ENCODE measurements at places on chromosomes 11 and 22. TPM values are rescaled to one million over a fixed set of nuclear protein-coding genes. Genes with fewer than 3 reads are reported as not detected.

DNA sequence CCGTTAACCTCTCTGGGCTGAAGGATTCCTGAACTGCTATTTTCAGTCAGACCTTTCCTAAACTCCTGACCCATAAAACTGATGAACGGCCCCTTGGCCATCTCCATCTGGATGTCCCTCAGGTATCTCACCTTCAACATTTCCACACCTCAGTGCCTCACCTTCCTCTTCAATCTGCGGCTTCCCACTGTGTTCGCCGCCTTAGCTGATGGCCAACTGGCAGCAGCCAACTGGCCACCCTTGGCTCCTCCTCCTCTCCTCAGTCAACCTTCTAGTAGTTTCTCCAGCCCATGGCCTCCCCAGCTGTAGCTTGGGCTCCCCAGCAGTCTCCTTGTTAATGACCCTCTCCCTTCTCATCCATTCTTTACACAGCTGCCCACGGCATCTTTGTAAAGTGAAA is 55.0 kb upstream of the PHOX2A start:
- DNase-seq: no peak

- no peak for DNase-seq
Measured at GRCh38 chr11:32034680-32035079, 56.2 kb upstream of the RCN1 start.

GRCh38 chr11:77054084-77054483 is 12.7 kb upstream of the CAPN5 start:
- no peak for DNase-seq

DNA sequence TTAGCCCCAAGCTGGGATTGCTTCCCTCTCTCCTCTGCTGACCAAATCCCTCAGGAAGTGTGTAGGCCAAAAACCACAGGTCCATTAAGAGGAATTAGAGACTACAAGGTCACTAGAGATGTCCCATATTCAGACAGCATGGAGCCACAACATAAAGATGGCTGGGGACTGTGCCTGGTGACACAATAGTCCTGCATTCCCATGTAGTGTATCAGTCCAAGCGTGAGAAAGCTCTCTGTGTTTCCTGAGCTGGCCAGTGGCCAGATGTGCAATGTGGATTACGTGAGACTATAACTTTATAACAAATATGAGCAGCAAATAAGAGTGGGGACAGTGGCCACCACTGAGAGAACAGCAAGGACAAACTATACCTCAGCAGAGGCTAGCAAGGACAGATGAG is 7.6 kb upstream of the MS4A10 start:
- DNase-seq: no peak

DNA sequence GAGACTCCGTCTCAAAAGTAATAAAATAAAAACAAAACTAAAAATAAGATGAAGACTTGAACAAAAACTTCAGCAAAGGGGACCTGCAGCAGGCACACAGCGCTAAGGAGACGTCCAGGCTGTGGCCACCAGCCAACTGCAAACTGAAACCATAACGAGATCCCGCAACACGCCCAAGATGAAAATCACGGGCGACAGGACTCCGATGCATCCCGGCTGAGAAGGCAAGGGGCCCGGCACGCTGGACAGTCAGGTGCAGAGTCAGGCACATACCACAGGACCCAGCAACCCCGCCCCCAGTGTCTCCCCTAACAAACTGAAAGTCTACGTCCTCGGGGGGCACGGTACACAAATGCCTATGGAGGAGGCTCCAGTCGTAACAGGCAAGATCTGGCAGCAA is 9.2 kb downstream of the HRAS start:
- DNase-seq: no peak

- DNase-seq: no peak
Measured at GRCh38 chr11:70174547-70175235, 28.4 kb upstream of the FADD start.

GRCh38 chr22:25570486-25570885 is 6.0 kb downstream of the GRK3 start:
- DNase-seq: no peak

DNA sequence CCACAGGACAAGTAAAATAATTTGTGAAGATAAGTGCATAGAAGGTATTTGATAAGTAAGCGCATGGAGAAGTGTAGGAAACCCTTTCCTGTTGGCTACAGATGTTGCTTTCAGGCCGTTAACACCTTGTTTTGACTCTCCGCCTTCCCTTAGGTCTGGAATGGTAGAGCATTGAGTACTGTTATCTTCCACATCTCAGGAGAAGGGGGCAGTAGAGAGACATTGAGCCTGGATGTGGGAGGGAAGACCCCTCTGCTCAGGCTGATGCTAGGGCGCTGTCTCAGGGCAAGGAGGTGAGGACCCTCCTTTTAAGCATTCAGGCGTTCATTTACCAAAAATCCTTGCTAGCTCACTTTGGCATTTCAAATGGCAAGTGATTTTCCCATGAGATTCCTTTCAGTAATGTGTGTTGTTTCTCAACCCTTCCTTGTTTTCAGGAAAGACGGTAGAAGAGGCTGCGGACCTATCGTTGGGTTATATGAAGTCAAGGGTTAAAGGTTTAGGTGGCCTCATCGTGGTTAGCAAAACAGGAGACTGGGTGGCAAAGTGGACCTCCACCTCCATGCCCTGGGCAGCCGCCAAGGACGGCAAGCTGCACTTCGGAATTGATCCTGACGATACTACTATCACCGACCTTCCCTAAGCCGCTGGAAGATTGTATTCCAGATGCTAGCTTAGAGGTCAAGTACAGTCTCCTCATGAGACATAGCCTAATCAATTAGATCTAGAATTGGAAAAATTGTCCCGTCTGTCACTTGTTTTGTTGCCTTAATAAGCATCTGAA is 27.0 kb upstream of the SCGB1A1 start:
- DNase-seq: no peak

DNA sequence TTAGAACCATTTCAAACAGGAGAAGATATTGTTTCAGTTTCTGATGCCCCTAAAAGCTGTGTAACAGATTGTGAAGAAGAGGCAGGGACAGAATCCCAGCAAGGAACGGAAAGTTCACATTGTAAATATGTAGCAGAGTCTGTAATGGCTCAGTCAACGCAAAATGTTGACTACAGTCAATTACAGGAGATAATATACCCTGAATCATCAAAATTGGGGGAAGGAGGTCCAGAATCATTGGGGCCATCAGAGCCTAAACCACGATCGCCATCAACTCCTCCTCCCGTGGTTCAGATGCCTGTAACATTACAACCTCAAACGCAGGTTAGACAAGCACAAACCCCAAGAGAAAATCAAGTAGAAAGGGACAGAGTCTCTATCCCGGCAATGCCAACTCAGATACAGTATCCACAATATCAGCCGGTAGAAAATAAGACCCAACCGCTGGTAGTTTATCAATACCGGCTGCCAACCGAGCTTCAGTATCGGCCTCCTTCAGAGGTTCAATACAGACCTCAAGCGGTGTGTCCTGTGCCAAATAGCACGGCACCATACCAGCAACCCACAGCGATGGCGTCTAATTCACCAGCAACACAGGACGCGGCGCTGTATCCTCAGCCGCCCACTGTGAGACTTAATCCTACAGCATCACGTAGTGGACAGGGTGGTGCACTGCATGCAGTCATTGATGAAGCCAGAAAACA is 40.8 kb downstream of the IGLL1 start:
- DNase-seq: no peak

DNA sequence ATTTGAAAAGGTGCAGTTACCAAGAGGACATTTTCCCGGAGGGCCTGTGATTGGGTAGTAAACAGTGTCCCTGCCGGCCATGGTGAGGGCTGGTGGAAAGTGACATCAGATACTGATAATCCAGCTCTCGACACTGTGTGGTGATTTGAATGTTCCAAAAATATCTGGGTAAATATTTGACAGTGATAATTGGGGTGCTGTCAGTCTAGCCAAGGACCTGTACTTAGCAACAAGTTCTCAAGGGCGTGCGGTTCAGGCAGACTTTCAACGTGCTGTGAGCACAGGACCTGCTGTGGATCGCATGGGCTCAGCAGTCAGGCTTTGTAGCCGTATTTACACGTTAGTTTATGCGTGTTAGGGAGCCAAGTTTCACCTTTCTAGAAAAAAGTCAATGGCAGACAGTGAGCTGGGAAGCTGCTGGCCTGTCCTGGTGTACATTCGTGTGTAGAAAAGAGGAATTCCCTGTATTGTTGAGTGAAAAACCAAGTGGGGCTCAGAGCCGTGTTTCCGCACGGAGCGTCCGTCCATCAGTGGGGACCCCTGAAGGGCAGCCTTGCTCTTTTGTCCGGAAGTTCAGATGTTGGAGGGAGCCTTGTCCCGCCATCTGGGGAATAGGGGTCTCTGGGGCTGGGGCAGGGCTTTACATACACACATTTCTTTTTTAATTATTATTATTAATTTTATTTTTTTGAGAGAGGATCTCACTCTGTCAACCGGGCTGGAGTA is 11.3 kb downstream of the TRMU start:
- no peak for DNase-seq

DNA sequence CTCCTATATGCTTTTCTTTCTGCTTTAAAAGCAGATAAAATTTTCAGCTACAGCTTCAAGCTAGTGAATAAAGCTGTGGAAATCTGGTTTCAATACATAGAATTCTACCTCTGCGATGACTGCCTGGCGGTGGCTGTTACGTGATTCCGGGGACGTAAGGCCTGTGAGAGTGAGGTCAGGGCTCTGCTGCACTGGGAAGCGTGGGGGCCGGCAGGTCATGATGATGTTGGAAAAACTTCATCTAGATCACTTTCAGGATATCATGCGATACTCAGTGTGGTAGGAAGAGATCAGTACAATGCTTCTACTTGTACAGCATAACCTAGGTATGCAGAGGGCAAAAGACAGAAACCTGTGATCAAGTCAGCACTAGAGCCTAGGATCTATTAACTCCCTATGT is 546.8 kb upstream of the B3GAT1 start:
- DNase-seq: no peak

- DNase-seq: no peak
Measured at GRCh38 chr11:77122576-77123212, 5.4 kb upstream of the MYO7A start.

DNA sequence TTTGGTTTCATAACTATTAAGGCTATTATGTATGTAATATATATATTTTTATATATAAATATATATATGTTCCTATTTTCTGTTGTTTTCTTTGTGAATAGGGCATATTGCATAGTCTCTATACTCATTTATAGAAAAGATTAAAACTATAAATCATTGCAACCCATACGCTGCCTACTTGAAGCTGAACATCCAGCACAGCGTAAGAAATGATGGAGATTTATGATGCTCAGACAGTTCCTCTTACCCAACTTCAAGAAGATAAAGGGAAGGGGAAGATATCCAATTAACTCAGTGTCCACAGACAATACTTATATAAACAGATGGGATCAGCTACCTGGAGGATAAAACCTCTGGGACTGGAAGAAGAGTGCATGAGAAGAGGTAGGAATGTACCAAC is 791.7 kb downstream of the FAM181B start:
- DNase-seq: no peak

- no peak for DNase-seq
Measured at GRCh38 chr11:37343290-37343689, 745.3 kb upstream of the RAG2 start.

- DNase-seq: no peak
Measured at GRCh38 chr11:88043149-88043548, 132.1 kb downstream of the RAB38 start.

DNA sequence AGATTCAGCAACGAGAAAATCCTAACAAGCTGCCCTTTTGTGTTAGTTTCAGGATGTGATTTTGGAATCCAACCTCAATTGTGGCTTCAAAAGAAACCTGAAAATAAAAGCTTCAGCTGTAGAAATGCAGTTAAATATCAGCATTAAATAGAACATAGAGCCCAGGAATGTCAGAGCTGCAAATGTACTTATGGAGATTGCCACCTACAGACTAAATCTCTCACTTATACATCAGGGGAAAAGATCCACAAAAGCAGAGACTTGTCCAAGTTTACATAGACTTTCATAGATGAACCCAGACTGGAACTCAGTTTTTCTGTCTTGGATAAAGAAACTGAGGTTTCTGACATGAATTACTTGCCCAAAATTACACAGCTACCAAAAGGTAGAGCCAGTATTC is 446.6 kb downstream of the DLG2 start:
- DNase-seq: no peak

GRCh38 chr22:38106814-38107578 is 3.5 kb downstream of the BAIAP2L2 start:
- DNase-seq: no peak

Gene FADS3
- 16.9 TPM for polyA plus RNA-seq

Gene CACNA1I
- 0.04 TPM for polyA plus RNA-seq

Gene RFPL3
- polyA plus RNA-seq: not detected

Gene TRIM48
- polyA plus RNA-seq: not detected

All from left renal cortex interstitium (tissue), 4 donors.